Stimulated activated CD8-positive, alpha-beta memory T cell treated with anti-CD3 and anti-CD28 coated beads, Interleukin-15, amount 100 ng/mL, for 4 hours (primary cell): ENCODE measurements at places on chromosomes 7 and 10.

DNA sequence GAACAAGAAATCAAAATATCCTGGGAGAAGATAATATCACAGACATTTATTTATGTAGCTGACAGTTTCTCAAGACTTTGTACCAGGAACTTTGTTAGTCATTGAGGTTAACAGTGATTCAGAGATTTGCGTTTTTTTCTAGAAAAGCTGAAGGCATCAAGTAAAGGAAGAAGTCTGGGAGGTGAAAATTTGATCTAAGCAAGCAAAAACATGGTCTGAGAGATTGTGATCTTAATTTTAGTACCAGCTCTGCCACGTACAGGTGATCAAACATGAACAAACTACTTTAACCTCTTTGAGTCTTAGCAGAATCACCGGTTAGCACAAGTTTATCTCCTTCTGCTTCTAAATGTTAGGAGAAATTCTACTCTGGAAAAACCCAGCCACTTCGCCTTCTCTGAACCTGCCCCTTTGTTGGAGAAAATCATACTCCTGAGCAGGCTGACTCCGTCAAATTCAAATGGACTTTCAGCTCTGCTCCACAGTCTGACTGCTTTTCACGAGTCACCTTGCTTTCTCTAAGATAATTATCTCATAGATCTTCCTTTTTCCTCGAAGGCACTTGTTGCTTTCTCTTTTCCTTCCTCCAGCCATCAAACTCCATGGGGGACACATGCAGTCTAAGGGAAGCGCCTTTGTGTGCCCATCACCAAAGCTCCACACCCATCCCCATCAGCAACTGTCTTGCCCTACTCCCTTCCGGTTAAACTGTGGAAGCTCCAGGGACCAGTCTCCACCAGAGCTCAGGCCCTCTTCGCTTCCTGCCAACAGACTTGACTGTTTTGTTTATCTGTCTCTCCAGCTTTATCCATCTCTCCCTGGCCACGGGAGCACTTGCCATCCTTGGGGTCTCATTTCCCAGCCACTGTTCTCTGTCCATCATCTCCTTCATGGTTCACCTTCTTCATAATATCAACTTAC, 86.3 kb downstream of the PRKCQ start:
- DNase-seq = no peak

DNA sequence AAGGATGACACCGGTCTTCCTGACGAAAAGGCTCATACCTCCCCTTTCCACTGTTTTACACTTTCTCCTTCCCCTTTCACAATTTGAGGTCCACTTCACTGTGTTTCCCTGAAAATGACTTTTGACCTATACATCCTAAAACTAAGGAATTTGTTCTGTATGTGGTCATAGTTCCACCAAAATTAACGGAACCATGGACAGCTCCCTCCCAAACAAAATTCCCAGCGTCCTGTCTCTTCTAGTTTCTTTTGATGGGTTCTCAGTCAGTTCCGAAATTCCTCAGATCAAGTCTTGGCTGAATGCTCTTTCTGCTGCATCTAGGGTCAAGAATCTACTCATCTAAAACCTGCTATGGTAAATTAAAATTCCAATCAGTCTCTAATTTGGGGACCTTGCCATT, 1191.9 kb downstream of the CNTNAP2 start:
- no peak for DNase-seq

DNA sequence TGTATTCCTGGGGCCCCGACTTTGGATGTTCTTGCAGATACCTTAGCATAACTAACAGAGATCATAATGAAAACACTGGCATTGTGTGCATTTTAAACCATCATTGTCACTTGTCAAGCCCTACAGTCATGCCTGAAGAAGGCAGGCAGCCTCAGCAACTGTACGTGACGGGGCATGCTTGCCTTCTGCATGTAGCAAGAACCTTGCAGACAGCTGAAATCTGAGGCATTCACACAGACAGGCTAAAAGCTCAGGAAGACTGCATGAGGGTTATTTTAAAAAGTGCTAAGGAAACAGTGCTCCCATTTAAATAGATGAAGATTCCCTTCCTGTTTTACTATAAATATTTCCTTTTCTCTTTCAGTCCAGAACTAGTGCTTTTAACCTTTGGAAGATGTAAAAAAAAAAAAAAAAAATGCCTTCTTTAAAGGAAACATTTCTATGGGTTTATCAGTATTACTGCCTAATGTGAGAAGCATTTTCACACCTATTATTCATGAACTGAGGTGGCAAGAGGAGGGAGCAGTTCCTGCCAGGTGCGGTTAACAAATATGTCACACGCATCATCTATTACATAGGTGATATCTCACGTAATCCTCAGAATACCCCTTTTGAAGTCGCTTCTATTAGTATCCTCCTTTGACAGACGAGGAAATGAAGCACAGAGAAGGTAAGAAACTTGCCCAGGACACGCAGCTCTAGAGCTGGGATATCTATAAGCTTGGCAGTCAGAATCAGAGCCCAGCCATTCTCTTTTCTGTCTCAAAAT, 88.1 kb downstream of the PRKCQ start:
- no peak for DNase-seq

DNA sequence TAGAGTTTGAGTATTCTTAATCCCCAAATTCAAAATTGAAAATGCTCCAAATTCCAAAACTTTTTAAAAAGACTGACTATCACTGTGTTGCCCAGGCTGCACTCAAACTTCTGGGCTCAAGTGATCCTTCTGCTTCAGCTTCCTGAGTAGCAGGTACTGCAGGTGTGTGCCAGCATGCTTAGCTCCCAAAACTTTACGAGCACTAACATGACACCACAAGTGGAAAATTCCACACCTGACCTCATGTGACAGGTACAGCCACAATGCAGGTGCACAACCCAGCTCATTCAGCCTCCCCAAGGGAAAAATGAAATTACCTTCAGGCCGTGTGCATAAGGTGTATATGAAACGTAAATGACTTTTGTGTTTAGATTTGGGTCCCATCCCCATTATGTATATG, 16.5 kb downstream of the CDC123 start:
- no peak for DNase-seq

DNA sequence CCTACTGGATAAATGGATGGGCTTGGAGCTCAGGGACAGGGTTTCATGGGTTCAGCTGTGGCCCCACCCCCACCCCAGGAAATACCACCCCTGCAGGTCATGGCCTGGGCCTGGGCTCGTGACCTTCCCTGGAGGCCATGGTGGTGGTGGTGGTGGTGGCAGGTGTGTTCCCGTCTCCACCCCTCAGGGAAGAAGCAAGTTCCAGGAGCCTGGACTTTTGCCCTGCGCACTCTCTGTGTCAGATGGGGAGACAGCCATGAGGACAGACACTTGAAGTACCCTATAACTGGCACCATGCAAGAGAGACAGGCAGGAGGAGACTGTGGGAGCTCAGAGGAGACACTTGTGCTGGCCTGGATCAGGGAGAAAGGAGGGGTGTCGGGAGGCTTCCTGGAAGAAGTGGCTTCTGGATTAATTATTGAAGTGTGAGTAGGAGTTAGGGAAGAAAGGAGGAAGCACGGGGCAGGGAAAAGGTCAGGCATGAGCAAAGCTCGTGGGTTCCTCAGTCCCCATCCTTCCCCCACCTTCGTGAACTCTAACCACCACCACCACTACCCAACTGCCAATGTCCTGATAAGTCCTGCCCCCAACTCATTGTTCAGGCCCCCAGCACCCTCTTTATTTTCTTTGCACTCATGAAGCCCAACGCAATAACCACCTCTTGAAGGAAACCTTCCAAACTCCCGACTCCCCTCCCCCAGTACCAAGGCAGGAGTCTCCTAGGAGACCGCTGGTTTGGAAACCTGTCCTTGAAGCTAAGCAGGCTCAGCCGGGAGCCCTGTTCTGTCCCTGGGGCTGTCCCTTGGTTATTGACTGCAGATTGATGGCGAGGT, 8.9 kb downstream of the SH2B2 start:
- DNase-seq = no peak

- no peak for DNase-seq
Measured at GRCh38 chr10:593421-593820, 96.0 kb downstream of the DIP2C start.

GRCh38 chr10:55449981-55450380, 649.0 kb upstream of the PCDH15 start:
- no peak for DNase-seq

DNA sequence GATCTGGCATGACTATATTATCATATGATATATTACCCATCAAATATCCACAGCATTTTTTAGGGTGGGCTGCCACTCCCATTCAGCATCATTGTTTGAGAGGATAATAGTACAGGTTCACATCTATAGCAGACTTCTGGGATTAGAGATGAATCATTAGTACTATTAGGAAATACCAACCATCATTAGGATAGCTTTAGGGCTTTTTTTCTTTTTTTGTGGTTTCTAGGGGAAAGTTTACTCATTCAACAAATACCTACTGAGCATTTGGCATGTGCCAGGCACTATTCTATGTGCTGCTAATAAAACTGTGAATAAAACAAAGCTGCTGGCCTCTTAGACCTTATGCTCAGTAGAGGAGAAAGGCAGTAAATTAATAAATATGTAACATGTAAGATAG, 40.6 kb downstream of the NHLRC2 start:
- no peak for DNase-seq

DNA sequence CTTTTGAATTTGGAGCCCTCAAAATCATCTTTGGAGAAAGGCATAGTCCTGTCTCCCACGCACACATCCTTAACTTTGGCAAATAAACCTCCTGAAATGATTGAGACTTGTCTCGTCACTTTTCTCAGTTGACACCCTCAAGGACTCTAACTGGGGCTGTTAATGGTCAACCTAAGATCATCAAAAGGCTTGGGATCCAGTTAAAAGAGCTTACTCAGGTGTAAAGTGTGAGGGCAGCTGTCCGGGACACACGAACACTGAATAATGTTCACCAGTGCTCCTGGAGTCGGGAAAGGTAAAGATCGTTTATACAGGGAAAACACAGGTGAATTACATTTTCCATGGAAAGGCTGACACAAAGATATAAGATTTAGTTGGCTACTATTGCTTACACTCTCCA, 84.7 kb downstream of the PAXIP1 start:
- DNase-seq = no peak

GRCh38 chr7:47808321-47808720, 139.9 kb downstream of the PKD1L1 start:
- DNase-seq = no peak

DNA sequence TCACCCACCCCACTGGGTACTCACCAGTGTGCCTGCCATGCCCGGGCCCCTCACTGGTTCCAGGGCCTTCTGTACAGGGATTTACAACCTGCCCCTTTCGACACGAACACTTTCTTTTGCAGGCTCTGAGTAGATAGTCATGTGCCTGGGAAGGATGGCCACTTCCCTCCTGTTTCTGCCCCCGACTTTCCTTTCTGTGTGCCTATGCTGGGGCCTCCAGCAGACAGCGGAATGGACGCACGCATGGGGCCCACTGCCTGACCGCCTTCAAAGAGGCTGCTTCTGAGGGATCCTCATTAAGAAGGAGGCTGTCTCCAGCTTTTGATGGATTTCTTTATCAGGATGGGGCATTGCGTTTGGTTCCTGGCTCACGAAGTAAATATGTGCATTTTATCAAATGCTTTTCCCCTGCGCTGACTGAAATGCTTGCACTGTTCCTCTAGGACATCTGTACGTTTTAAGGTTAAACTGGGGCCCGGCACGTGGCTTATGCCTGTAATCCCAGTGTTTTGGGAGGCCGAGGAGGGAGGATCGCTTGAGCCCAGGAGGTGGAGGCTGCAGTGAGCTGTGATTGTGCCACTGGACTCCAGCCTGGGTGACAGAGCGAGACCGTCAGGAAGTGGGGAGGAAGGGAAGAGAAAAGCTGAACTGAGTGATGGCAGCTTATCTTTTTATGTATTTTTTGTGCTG, 29.4 kb upstream of the NKX6-2 start:
- DNase-seq = no peak

GRCh38 chr10:35906155-35906554, 264.1 kb upstream of the FZD8 start:
- no peak for DNase-seq

DNA sequence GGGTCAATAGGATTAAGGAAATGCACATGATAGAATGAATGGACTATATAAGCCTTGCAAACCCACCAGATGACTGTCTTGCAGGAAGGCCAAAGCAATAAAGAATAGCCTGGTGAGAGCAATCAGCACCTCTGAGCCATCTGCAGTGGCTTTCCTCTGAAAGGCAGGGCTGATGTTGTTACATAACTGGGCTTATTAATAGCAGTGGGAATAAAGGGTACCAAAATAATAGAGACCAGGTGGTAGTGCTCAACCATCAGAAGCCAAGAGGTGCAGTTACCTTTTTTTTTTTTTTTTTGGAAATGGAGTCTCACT, 16.8 kb upstream of the VPS26A start:
- no peak for DNase-seq

DNA sequence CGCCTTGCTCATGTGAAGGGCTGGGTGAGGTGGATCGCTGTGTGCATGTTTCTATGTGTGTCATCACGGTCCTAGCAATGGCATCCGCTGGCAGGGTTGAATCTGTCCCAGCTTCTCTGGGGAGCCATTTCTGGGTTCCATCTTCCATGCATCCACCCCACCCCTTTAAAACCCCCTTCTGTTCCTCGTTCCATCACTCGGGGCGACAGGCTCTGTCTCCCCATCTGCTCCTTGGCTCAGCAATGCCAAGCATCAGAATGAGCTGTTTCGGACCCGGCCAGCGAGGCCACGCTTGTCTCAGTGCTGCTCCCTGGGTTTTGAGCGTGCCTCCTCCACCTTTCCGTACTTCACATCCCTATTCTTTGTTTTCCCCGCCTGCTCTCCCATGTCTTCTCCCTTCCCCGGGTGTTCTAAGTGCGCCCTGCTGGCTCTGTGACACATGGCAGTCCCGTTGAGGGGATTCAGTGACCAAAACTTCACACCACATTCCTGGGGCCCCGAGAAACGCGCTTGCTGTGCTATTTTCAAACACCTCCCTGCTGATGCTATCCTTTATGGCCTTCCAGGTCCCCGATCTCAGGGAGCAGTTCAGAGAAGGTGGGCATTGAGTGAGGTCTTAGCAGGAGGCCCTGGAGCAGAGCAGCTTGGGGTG, 554.1 kb upstream of the FOXK1 start:
- no peak for DNase-seq

DNA sequence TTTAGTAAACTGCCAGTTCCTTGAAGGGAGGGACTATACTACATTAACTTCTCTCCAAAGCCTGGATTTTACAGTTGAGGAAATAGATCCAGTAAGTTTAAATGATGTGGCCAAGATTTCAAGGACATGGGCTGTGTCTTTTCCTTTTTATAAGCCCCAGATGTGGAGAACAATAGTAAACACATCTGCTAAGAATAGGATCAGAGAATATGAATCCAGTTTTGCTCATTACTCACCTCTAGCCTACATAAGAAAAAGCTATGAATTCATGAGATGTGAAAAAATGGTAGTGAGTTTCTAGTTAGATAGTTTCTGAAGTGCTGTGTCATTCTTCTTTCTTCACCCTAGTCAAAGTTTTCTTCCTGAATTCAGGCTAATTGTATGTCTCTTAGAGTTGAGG, 38.6 kb downstream of the MAGI2 start:
- no peak for DNase-seq
